Mucosa of gallbladder (tissue), 1 donor: ENCODE measurements at places on chromosomes 1 and 21.

DNA sequence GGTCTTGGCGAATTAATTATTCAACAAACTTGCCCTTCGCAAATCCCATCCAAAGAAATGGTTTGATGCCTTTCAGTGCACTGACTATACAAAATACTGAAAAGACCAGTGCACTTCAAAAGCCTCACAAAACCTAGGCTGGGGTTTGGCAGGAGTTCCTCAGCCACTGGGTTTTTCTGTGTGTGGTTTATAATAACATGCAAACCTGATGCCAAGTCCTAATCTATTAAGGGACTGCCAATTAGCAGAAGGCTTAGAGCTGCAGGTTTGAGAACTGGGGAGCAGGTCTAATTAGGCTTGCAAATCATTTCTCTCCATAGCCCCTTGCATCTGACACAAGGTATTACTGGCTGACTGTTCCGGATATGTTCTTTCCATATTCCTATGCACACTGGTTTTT lies 27.7 kb downstream of the PLPP3 start:
- no peak for DNase-seq

DNA sequence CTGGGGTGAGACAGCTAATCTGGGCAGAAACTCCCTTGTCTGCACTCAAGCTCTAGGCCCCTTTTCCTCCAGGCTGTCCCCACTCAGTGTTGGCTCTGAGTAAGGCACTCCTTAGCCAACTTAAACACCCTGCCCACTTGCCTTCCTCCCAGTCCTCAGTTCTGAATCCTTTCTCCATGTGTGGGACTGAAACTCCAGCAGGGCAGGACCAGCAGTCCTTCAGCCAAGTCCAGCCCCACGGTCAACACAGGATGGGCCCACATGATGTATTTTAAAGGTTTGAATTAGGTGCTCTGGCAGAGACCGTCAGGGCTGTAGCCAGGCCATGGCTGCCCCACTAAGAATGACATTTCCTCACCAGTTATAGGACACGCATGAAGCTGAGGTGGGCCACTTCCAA lies 107.8 kb downstream of the EDEM3 start:
- DNase-seq, result no peak

DNA sequence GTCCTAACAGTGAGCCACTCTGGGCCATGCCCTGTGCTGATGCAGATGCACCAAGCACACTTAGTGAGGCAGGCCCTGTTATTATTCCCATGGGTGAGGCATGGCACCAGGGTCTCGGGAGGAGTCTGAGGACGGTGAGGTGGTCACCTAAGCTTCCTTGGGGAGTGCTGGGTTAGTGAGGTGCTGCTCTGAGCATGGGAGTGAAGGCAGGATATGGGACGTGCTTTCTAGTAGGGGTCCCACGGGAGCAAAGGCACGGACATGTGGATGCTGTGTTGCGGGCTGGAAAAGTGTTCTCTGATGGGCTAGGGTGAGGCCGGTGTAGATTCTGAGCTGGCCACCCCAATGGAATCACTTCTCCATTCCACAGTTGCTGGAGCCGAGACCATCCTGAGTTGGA lies 77.5 kb upstream of the CSF3R start:
- DNase-seq, result no peak

DNA sequence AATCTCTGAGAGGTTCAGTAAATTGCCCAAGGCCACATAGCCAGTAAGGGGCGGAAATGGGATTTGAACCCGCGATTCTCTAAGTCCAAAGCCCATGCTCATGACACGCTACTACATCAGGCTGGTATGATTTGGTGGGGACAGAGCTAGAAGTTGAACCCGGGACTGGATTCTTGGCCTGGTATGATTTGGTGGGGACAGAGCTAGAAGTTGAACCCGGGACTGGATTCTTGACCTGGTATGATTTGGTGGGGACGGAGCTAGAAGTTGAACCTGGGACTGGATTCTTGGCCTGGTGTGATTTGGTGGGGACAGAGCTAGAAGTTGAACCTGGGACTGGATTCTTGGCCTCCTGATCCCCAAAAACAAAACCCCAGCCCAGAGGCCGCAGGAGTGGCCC lies 23.0 kb downstream of the EPHB2 start:
- DNase-seq, result no peak

- DNase-seq, result no peak
Observed at GRCh38 chr21:39935716-39936115, 68.5 kb downstream of the PCP4 start.

DNA sequence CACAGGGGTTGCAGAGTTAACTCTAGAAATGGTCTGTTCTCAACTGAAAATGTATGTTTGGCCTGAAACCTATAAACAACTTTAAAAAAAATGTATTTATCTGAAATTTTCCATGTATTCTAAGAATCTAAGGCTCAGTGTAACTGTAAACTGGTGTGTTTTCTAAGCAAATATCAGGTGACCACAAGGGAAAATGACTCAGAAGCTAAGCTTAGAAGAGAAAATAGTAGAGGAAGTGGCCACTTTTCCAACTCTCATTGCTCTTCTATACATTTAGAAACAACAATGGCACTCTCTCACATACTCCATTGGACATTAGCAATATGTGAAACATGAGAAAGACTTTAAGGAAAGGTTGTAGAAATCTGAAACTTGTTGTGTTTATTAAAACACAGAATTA lies 7.5 kb downstream of the TNFSF18 start:
- DNase-seq, result no peak

DNA sequence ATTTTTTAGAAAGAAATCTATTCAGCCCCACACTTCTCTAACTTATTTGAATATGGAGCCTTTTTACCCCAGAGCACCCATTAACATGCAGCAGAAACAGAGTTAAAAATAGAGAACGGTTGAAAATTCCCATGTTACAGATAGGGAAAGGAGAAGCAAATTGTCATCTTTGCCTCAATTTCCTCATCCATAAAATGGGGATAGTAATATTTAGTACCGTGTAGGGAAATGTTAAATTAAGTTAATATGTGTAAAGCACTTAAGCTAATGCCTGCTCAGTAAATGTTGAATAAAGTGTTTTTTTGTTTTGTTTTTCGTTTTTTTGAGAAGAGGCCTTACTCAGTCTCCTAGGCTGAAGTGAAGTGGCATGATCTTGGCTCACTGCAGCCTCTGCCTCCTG lies 50.3 kb downstream of the NAV1 start:
- DNase-seq, result no peak

GRCh38 chr1:228109962-228110488 lies 926 bp upstream of the MRPL55 start:
- no peak for DNase-seq

DNA sequence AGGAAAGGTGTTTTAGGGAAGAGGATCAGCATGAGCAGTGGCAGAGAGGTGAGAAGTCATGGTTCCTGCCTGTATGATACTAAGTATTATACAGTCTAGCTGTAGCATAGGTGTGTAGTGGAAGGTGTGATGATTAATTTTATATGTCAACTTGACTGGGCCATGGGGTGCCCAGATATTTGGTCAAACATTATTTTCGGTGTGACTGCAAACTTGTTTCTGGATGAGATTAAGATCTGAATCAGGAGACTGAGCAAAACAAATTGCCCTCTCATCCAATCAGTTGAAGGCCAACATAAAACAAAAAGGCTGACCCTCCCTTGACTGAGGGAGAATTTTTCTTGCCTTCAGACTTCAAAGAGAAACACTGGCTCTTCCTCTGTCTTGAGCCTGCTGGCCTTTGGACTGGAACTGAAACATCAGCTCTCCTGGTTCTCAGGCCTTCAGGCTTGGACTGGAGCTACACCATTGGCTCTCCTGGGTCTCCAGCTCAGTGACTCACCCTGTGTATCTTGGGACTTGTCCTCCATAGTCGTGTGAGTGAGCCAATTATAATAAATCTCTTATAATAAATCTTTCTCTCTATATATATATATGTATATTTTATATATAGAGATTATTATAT lies 6.8 kb upstream of the CDC42 start:
- no peak for DNase-seq

GRCh38 chr1:17093822-17094393 lies 25.3 kb downstream of the PADI2 start:
- no peak for DNase-seq

GRCh38 chr1:70044832-70045231 lies 160.5 kb downstream of the LRRC40 start:
- no peak for DNase-seq

DNA sequence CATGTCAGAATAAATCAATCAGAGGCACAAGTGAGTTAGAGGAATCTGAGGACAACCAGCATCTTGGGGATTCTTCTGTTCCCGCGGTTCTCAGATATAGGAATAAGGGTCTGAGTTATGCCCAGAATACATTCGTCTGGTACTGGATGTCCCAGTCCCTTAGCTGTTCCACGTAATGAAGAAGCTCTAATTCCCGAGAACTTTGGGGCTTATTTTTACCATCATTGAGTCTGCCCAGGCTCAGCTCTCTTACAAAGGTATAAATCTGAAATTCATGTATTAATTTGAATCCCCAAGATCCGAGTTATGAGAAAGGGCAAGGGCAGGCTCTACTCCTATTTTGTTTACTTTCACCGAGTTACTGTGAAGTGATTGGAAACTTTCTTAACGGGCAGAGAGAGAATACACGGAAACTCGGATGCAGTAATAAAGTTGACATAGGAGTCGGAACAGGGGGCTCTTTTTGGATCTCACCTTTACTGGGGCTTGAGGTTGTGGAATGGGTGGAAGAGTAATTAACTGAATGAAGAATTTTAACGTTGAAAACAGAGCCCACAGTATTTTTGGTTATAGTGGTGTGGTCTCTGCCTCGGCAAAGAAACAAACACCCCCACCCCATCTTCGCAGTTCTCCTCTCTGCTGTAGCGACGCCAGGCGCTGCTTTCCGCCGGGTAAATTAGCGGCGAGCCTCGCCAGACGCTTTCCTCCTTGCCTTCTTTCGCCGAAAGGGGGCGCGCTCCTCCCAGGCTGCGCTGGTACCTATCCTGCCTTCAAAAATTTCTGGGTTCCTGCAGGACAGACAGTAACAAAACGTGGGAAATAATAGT lies 7.1 kb downstream of the PRRX1 start:
- DNase-seq, result no peak

DNA sequence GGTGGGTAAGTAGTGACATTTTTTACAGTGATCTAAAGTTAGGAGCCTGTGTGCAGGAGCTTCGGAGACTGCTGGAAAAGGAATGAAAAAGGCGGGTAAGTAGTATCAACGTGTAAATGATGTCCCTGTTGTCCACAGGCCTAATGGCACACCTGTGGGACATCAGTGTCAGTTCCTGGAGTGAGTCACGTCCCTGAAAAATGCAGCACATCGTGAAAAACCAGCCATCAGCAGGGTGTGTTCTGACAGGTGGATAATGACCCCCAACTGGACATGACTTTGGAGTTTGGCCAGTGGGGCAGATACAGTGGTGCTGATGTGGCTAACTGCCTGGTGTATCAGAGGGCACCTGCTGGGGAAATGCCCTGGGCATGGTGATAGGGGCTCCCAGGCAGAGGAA lies 12.0 kb upstream of the PRDM15 start:
- DNase-seq, result no peak

DNA sequence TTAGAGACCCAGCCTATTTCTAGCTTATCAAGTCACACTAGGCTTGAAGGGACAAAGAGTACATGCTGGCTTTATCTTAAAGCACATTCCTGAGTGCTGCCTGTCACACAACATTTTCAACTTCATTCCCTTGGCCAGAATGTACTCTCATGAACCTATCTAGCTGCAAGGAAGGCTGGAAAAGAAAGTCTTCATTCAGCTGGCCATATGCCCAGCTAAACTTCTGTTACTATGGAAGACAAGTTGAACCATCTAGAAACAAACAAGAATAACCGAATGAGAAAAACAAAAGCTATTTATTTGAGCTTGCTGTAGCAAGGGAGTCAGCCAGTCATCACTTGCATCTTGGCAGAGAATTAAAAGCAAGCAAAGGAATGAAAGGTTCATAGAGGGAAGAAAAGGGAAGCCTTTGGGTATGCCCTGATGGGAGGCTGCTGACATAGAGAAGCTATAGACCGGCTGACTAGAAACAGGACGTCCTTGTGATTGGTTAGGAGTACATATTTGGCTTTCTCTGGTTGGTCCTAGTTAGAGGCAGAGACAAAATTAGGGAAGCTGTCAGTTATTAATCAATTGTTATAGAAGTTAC lies 108.4 kb downstream of the NEK7 start:
- no peak for DNase-seq

- DNase-seq, result no peak
Observed at GRCh38 chr21:41851090-41851790, 27.9 kb downstream of the PRDM15 start.

DNA sequence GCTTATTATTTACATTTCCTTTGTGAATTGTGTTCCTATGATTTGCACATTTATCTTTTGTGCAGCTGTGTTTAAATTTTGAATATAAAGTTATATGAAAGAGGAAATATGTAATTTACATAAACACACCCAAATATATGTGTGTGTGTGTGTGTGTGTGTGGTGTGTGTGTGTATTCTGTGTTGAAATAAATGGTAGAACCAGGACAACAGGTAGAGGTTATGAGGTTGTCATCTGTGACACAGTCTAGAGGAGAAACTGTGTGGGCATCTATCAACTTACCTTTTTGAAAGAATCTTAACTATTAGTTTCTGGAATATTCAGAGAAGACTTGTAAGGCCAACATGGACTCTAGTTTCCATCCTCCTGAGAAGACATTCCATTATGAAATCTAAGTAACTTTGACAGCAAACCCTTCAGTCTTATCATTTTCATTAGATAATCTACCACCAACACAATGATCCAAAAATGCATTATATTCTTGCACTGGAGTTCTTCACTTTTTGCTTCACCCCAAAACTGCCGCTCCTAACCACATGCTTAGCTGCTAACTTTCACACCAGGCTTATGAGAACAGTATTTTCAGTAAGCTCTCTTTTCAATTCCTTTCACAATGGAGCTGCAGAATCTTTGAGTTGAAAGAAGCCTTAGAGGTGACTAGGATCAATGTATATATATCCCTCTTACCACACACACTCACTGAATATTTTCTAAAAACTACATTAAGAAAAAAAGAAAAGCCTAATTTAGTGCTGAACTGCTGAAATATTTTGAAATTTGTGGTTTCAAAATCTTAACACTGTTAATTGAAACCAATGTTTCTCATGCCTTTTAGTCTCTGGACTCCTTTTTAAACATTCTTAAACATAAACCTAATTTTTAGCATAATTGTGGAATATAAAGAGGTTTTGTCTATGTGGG lies 21.8 kb downstream of the PTPRC start:
- no peak for DNase-seq

GRCh38 chr1:97806326-97806725 lies 114.5 kb downstream of the DPYD start:
- DNase-seq, result no peak

GRCh38 chr1:109863667-109864046 lies 47.0 kb upstream of the CSF1 start:
- no peak for DNase-seq

DNA sequence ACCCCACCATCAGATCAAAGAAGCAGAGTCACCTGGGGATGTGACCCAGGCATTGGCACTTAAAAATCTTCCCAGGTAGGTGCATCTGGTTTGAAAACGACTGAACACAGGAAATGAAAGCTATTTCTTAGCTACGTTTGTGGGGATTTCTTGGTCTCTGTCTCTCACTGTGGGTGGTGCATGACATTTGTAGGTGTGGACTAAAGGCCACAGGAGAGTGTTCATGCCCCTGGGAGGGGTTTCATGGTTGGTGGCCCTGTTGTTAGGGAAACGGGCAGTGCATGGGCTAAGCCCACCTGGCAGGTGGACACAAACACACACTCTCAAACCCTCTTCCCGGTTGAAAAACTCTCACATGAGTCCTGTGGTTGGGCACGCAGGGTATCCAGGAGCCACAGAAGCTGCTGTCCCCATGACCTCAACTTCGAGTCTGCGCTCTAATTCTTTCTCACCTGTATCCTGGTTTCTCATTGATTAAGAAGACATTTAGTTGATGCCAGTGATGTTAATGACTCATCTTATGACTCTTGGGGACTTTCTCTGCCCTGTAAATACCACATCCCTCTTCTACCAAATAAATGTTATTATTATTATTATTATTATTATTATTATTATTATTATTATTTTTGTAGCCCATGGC lies 119.4 kb downstream of the MRPS6 start:
- DNase-seq, result no peak
